ENCODE measurements at places on chromosomes 11 and 22. TPM values are rescaled to one million over a fixed set of nuclear protein-coding genes. Genes with fewer than 3 reads are reported as not detected.

The MAPK1 gene
- 54.4 TPM for total RNA-seq

The TESMIN gene
- 2.1 TPM for total RNA-seq

The CARD18 gene
- total RNA-seq: not detected

The FGF19 gene
- not detected for total RNA-seq

The CARD16 gene
- 9.4 TPM for total RNA-seq

The GPHA2 gene
- not detected for total RNA-seq

Measured in esophagus muscularis mucosa (tissue), 4 donors.